Left lung (tissue), 14 donors: ENCODE measurements at places on chromosomes 13 and 19. TPM values are rescaled to one million over a fixed set of nuclear protein-coding genes. Genes with fewer than 3 reads are reported as not detected.

Gene VAV1
- 51.3 TPM for total RNA-seq

Gene EBI3
- total RNA-seq, result 1.5 TPM

Gene ZNF730
- total RNA-seq, result 2.9 TPM

Gene LEUTX
- total RNA-seq, result not detected

Gene OR7C1
- total RNA-seq, result 0.15 TPM

Gene C13orf42
- not detected for total RNA-seq

Gene RNF17
- total RNA-seq, result not detected

Gene TEAD2
- 50.5 TPM for total RNA-seq

Gene PDE4C
- total RNA-seq, result 3.7 TPM

Gene ZNF614
- total RNA-seq, result 7.8 TPM

Gene ACTL9
- total RNA-seq, result not detected

Gene OLFM4
- 0.15 TPM for total RNA-seq

Gene ATP13A1
- total RNA-seq, result 74.8 TPM

Gene ZNF253
- total RNA-seq, result 9.1 TPM
